Trophoblast cell (in vitro differentiated cells and primary cell): ENCODE measurements at places on chromosomes 13 and 19.

GRCh38 chr13:24943136-24943535 is 152.8 kb upstream of the PABPC3 start:
- DNase-seq: no peak

DNA sequence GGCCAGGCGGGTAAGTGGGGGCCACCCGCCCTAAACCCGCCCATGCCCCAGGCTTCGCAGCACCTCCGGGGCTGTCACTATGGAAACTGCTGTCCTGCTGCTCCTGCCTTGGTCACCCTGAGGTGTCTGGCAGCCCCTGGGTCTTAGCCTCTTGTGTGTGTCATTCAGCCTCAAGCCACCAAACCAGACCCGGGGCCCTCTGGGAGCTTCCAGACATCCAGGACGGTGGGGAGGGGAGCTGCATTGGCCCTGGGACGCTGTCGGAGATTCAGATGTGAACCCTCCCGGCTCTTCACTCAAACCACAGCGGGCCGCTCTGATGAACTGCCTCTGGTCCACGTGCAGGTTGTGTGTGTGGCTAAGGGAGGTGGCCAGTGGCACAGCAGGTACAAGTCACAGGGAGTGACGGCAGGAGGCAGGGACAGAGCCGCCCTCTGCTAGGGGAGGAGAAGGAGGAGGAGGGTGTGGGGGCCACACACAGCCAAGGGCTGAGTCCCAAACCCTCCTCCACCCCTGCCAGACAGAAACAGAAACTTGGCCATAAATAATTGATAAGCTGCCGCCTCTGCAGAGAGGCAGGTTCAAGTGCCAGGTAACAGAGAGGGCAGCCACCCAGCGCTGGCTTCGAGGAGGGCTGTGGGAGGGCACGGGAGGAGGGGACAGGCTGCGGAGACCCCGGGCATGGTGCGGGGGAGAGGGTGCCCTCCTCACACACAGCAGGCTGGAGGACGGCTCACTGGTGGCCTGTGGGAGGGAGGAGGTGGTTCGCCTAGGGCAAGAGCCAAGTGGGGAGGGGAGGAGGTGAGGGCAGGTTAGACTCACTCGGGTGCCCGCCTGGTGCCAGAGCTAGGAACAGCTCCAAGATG is 8.0 kb downstream of the NANOS3 start:
- no peak for DNase-seq

- DNase-seq: peak; percentile 8
These were observed 25.9 kb downstream of the GRIN2D start for GRCh38 chr19:48419158-48419920.

- DNase-seq: peak; percentile 36
These were observed 66.3 kb downstream of the TBC1D4 start for GRCh38 chr13:75415694-75416093.

DNA sequence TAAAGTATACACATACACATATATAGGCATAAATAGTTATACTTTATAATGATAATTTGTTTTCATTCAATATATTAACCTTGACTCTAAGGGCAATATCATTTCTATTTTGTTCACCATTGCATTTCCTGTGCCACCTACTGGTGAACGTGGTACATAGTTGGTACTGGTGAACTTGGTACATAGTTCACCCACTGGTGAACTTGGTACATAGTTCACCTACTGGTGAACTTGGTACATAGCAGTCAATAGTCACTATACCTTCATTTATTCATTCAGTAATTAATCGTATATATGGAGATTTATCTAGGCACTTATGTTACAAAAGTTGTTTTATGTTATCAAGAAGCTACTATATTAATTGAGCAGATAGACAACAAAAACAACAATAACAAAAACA is 172.6 kb upstream of the ATXN8OS start:
- DNase-seq: peak; percentile 11

DNA sequence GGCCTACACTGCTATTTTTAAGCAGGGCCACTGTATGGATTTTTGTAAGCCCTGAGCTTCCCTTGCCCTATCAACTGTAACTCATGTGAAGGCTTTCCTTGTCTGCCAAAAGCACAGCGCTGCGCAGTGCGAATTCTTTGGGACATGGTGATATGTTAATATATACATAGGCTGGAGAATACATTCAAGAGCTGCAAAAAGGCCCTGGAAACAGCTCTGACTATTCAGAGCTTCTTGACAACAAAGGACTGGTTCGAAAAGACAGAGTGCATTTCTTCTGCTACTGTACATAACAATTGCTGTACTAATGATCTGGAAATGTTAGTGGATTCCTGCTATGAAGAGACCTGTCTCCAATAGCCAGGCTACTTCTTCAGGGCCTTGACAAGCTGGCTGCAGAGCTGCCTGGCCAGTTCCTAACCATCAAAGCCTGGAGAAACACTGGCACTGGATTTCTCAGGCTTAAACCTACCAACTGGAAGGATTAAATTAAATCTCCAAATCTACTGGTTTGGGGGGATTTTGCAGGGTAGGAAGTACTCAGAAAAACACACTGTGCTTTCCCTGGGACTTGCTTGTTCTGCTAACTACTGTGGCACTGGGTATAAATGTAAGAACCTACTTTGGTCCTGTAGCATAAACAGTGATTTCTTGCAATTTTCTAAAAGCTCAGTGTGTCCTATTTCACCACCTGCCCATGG is 246.9 kb downstream of the DNAJC15 start:
- no peak for DNase-seq

- DNase-seq: no peak
These were observed 200.5 kb downstream of the ABCC4 start for GRCh38 chr13:95100525-95101433.

GRCh38 chr13:30392681-30393045 is 29.6 kb upstream of the UBE2L5 start:
- no peak for DNase-seq

- no peak for DNase-seq
These were observed 1.5 kb downstream of the GPC6 start for GRCh38 chr13:93227878-93228642.

DNA sequence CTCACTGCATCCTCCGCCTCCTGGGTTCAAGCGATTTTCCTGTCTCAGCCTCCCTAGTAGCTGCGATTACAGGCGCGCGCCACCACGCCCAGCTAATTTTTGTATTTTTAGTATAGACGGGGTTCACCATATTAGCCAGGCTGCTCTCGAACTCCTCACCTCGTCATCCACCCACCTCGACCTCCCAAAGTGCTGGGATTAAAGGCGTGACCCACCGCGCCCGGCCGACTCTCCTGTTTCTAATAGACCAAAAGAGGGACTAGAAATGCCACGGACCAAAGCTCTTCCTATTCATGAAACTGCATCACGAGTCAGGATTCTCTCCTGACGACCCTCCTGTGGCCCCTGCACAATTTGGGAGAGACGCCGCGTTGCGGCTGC is 563 bp downstream of the ZNF43 start:
- no peak for DNase-seq

DNA sequence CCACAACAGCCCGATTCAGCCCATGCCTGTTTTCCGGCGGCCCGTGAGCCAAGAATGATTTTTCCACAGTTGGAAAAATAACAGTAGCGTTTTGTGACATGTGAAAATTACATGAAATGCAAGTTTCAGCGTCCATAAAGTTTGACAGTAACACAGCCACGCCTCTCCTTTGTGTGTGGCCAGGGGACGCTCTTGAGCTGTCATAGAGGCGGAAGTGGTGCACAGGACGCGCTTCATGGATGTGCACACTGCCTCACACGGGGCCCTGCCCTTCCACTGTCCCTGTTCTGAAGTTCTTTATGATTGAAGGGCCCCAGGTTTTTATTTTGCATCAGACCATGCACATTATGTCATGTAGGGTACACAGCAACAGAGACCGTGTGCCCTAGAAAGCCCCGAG is 12.4 kb upstream of the ELAVL1 start:
- DNase-seq: peak; percentile 77

DNA sequence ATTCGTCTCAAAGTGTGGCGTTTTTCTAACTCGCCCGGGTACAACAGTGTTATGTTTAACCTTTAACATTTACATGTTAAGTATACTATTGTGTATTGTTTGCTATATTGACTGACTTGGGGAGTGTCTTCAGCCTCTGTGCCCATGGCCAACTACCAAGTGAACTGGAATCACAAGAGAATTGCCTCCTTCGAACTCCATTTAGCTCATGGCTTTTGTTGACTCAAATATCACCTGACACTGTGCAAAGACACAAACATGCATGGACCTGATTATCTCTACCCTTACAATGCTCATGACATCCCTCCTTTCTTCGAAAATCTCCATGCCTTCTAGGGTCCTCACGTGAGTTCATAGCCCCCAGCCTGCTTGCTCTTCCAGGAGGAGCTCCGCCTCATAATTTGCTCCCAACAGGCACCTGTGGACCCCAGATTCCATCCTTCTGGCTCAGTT is 704 bp downstream of the ZNF814 start:
- no peak for DNase-seq

DNA sequence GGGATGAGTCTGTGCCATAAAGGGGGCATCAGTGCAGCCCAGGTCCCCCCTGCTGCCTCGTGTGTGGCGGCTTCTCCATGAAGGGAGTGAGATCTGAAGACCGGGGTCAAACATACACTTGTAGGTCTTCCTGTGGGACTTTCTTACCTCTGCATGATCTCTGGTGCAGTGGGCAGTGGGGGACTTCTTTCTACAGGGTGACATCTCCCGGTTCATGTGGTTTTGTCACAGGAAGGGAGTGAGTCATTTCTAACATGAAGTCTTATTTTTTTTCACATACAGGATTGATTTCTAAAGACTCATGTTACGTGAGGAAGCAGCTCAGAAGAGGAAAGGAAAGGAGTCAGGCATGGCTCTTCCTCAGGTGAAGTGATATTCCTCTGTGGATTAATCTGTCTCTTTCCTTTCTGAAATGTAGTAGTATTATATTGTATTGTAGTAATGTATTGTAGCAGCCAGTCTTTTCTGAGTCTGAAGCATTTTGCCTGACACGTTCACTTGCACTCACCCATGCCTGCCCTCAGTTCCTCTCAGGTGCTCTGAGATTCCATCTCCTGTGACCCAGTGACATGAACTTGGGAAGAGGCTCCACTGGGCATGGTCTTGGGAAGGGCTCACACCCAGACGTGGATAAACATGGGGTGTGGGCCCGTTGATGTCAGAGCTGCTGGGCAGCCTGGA is 15.7 kb downstream of the ZNF808 start:
- DNase-seq: no peak

DNA sequence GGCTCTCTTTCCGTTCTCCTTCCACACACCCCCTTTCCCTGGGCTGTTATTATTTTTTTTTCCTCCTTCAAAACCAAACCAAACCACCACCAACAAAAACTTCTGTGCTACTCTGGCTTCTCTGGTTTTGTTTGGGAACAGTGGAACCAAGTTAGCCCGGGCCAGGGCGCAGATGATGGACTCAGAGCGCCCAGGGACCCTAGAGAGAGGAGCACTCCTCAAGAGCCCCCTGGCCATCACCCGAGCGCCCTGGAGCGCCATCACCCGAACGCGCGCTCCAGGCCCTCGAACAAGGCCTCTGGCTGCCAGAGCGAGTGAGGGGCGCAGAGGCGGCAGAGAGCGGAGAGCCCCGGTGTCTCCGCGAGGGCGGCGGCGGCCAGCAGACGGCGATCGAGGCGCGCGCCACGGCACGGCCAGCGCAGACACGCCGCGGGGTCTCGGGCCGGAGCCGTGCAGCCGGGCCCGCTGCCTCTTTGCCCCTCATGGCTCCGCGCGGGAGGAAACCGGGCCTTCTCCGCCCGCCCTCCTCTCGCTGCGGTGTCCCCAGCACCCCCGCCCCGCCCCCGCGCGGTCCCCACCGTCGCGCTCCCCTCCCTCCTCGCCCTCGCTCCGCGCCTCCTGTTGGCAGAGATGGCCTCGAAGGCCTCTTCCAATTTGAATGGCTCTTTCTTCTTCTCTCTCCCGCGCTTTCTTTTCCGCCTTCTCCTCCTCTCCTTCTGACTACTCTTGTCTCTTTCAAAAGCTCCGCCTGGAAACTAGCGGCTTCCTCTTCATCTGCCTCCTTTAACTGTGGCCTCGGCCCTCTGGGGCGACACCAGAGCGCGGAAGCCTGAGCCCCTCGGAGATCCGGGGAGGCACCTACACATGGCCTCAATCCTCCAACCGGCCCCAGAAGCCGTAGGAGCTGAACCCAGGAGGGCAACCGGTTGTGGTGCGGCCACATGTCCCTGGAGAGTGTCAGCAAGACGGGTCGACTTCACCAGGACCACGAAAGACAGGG is 4.1 kb upstream of the SOX1 start:
- DNase-seq: no peak

- peak; percentile 91 for DNase-seq
These were observed 1.2 kb downstream of the DAPK3 start for GRCh38 chr19:3969435-3970312.

DNA sequence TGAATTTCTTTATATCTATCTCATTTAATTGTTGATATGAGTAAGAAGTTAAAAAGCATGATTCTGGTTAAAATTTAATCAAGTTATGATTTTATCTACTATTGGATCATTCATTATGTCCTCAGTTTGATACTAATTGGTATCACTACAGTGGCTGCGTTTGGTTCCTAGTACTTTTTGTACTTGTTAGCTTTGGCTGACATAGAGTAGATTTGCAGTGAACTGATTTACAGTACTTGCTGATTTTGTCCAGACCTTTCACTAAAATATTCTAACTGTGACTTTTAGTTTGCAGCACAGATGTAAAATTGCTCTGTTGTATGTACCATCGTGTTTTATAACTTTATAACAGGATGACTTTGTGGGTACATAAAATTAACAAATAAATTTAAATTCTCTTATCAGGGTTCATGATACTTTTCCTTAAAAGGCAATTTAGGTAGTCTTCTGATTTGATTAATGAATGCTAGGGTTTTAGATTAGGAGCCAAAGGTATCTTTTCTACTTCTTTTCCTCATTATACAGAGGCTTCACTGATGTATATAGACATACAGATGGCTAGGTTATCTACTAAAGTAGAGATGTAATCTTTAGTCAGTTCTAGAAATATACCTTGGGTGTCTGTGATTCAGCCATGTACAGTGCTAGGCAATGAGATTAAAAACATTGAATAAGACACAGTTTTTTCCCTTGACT is 8.7 kb downstream of the UCHL3 start:
- no peak for DNase-seq

DNA sequence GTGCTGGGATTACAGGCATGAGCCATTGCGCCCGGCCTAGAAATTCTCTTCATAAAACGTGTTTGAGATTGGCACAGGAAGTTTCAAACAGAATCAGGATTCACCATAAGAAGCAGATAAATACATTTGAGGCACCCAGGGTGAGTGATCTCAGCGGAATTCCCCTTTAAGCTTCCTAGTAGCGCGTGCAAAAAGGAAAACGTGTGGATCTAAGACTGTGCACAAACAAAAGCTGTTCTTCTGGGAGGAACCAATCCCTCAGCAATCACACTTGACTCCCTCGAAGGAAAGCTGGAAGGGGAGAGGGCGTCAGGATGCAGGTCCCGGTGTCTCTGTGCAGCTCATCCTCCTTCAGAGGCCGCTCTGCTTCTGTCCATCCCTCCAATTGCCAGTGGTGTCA is 15.5 kb downstream of the MCF2L start:
- peak; percentile 49 for DNase-seq

DNA sequence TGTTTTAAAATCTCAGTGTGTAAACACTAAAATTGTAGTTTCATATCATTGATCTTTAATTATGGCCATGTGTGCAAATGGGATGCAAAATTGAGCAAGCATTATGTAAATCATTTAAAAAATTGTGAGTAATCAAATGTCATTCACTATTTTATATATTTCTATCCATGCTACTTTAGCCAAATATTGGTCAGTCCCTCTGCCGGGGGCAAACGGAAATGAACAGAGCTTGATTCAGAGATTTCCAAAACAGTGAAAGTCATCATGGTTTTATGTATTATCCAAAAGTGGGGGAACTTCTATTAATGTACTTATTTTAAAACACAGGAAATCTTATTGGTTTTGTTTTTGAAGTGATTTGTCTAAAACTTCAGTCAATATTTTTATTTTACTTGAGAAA is 219.1 kb downstream of the IRS2 start:
- no peak for DNase-seq

- DNase-seq: no peak
These were observed 133.2 kb downstream of the MRPL57 start for GRCh38 chr13:21309542-21310172.

GRCh38 chr13:95301968-95302393 is 730 bp upstream of the ABCC4 start:
- no peak for DNase-seq
